ENCODE measurements at places on chromosomes 1 and 21. TPM values are rescaled to one million over a fixed set of nuclear protein-coding genes. Genes with fewer than 3 reads are reported as not detected.

The KRTAP19-4 gene
- not detected for total RNA-seq

The PKN2 gene
- total RNA-seq: 45.8 TPM

The GNG4 gene
- total RNA-seq: 38.2 TPM

The CCDC185 gene
- not detected for total RNA-seq

The PIP5K1A gene
- total RNA-seq: 88.7 TPM

The AADACL4 gene
- total RNA-seq: not detected

The ARMH1 gene
- total RNA-seq: 5.9 TPM

The ZNF691 gene
- 19.1 TPM for total RNA-seq

The SSBP3 gene
- total RNA-seq: 99.0 TPM

- no peak for DNase-seq
These were observed 81.1 kb upstream of the SPATA6 start for GRCh38 chr1:48552903-48553606.

GRCh38 chr1:38077523-38078147 lies 31.0 kb upstream of the POU3F1 start:
- no peak for DNase-seq

GRCh38 chr21:31592516-31592915 lies 67.0 kb upstream of the SOD1 start:
- DNase-seq: no peak

- peak; percentile 67 for DNase-seq
These were observed 29.7 kb downstream of the PADI2 start for GRCh38 chr1:17089506-17089905.

DNA sequence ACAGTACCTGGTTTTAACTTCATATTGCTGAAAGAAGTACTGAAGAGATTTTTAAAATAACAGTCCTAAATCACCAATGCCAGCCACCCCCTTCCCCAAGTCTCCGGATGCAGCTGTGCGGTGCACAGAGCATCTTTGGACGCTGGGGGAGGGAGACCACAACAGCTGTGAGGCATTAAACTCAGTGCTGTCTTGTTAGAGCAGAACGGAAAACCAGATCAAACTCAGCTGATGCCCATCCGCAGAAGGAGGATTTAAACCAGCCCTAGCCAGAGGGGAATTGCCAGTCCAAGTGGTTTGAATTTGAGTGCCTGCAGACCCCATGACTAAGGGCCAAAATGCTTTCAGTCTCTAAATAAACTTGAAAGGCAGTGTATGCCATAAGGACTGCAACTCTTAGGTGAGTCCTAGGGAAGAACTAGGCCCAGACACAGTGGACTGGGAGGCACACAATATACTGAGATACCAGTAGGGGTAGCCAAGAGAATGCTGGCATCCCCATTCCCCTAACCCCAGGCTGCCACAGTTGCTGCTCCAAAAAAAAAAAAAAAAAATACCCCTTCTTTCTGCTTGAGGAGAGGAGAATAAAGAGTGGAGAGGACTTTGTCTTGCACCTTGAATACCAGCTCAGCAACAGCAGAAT lies 576.2 kb downstream of the NEGR1 start:
- DNase-seq: no peak

DNA sequence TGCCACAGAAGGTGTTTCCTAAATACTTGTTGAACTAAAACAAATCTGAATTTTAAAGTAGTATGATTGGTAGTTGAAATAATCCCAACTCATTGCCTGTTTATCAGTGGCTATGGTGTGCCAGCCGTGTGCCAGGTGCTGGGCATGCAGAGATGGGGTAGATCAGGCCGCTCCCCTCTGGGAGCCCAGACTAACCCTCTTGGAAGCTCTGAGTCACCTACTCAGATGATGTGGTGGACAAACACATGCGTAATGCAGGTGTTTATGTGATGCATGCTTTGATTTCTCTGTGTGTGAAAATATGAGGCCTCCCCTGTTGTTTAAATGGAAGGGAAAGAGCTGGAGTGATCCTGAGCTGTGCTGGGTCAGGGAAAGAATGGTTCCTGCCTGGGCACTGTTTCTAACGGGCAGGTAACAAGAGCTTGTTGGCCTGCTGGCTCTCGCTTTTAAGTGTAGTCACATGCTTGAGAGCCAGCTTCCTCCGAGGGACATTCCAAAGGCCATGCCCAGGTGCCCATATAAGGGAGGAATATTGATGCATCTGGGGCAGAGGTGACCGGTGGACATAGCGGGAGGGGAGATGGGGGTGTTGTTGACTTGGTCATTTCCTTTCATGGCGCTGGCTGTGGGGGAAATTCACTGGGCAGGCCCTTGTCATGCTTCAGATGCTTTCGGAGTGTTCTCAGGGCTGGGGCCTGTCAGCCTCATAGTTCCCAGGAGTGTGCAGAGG lies 10.2 kb downstream of the MFN2 start:
- DNase-seq: no peak

- DNase-seq: no peak
These were observed 504 bp upstream of the SDHC start for GRCh38 chr1:161313554-161314200.

DNA sequence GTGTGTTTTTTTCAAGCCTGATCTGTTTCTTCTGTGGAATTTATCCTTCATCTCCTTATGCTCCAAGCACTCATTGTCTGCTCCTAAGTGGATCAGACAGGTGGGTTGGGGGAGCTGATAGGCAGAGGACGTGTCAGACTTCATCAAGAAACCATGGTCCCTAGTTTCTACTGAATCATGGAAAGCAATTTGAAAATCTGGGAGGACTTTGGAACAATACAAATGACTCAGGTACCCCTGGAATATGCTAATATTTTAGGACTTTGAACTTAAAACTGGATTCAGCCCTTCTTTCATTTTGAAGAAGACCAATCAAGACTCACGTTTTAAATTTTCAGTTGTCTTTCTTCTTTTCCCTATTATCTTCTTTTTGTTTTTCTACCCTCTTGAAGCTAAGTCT lies 7.7 kb downstream of the ABCG1 start:
- DNase-seq: no peak

GRCh38 chr1:240515505-240515904 lies 96.5 kb downstream of the GREM2 start:
- DNase-seq: no peak

GRCh38 chr1:214146523-214146922 lies 134.4 kb upstream of the SMYD2 start:
- DNase-seq: no peak

DNA sequence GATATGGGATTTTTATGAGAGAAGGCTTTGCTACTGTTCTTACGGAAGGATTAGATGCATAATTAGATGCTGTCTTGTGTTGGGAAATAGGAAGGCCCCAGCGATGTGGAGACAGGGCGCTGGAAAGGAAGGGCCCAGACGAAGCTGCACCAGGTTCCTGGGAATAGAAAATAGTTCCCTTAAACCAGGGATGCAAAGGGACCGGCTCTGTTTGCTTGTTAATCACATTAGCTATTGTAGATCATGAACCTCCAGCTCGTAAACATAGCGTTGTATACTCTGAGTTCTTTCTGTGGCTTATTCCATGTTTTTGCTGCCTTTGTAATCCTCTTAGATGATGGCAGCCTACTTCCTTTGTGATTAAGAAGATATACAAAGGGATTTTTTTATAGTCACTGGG lies 79.8 kb upstream of the COX20 start:
- DNase-seq: no peak

- no peak for DNase-seq
These were observed 109.9 kb upstream of the CXADR start for GRCh38 chr21:17402937-17403336.

DNA sequence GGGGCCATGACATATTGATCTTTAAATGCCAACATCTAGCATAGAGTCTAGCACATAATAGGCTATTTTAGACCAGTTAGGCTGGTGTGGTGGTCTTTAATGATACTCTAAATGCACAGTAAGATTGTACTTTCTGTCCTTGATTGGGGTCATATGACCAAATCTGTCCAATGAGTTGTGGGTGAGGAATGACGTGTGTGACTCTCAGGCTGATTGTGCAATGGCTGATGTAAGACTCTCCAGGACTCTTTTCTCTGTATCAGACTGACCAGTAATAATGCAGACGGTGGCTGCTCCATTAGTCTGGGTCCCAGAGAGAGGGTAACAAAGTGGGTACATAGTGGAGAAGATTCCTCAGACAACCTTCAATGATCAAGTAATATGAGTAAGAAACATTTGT lies 541.6 kb upstream of the CAMK1G start:
- no peak for DNase-seq

- DNase-seq: no peak
These were observed 148.6 kb downstream of the TIAM1 start for GRCh38 chr21:31195334-31196015.

DNA sequence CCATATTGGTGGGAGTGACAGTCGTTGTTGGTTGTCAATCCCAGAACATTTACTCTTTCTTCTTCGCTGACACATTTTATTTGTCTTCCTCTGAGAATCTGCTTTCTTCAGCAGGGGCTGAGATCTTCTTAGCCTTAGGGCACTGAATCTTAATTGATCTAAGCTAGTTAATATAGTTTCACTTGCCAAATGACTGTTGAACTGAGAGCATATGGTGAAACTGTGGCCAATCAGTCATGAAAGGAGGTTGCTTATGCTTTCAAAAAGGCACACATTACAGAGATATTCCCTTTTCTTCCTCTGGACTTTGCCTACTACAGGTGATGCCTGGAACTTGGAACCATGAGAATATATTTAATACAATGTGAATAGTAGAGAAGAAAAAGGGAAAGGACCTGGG lies 60.0 kb upstream of the KIAA0040 start:
- no peak for DNase-seq

DNA sequence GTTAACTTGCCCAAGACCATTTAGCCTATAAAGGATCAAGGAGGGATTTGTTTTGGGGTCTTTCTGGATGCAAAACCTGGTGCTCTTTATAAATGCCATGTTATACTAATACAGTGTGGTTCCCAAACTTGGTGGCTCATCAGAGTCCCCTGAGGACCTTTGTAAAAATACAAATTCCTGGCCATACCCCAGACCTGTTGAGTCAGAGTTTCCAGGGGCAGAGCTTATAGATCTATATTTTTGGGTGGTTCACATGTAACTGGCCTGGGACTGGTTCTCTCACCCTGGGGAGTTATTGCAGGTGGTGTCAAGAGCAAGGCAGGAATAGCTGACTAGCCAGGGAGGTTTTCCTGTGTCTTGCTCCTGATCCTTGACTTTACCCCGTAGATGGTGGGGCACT lies 136.9 kb upstream of the HNRNPU start:
- DNase-seq: no peak

DNA sequence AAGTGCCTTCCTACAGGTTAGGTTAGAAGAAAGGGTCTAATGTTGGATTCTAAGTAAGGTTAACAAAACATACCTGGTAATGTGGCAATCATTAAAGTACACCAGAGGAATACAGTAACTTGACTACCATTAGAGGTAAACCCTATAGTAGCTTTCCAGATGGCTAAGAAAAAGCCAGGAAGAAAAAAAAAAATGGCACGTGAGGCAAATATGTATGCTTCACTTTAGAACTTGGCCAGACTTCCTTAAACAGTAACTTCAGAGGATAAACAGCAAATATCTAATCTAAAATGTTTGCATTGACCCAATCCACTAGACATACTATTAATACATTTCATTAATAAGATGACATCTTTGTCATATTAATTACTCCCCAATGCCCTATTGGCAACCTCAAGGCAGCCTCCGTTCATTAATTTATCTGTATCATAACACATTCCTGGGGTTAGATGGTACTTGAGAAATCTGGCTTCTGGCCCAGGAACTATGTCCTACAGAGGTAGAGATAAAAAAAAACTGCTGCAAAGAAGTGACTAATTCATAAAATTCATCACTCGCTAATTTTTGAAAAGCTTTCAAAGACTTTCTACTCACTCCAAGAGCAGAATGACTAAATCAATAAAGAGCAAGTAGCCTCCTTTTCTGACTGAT lies 5.8 kb downstream of the DCAF8 start:
- DNase-seq: no peak

DNA sequence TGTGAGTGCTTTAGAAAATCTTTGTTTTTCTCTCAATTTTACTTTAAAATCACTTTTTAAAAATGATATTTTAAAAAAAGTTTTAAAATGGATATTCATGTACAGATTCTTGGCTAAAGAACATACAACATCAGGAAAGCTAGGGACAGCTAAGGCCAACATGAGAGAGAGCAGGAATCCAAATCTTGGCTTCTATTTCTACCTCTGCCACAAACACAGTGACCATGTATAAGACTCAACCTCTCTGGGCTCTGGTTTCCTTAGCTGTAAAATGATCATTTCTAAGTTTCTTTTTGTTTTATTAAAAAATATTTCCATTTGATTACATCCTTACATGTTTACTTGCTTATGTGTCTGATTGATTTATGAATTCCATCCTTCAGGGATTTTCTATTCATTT lies 1.2 kb downstream of the VCAM1 start:
- no peak for DNase-seq

DNA sequence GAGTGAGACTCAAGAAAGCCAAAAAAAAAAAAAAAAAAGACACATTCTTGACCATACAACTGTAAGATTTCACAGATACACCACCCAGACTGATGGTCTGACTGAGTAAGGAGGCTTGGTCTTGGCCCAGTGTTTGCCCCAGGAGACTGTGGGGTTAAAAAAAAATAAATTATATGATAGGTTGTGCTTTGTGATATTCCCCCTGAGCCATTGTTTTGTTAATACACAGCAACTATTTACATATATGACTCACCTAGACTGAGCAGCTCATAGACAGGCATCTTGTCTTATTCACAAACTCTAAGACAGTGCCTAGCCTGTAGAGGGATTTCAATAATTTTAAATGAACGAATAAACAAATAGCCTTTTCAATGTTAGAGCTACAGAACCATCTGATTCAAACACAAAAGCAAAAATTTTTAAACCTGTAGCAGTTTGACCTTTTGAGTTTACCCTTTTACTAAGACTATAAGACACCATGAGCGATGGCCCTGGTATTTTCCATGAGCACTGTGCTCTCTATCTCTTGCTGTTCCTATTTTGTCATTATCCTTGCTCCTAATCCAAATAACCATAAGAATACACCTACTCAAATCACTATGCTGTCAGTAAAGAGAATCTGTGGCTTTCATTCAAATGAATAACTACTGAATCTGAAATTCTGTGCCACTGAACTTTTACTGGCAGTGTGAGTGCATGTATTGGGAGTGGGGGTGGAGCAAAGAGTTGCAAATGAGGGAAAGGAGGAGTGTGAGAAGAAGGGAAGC lies 199.4 kb upstream of the PTBP2 start:
- DNase-seq: no peak

GRCh38 chr1:78286686-78287085 lies 204.1 kb upstream of the PTGFR start:
- no peak for DNase-seq

All from neural crest cell (in vitro differentiated cells).